ENCODE measurements at places on chromosomes 16 and 17.

DNA sequence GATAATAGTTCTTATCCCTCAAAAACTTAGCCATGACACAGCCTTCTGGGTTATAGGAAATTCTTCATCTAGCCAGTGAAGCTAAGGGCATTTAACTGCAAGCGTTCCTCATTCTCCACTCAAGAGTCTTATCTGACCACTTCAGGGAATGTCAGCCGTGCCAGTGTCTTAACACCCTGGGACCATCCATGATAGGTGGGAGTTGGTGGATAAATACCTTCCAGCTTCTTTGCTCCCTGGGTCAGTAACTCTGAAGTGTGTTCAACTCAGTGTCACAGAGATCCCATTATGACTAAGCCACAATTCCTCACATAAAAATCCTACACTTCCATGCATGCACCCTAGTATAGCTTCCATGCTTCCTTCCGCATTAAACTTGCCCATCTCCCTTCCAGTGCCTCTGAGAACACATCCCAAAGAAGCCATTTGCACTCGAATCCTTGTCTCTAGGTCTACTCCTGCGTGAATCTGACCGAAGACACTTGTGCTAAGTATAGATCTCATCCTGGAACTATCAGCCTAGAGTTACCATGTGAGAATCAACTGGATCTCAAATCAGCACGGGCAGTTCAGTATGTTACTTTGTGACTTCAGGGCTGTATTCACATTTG, 264.3 kb upstream of the MAF start:
- no peak for DNase-seq

DNA sequence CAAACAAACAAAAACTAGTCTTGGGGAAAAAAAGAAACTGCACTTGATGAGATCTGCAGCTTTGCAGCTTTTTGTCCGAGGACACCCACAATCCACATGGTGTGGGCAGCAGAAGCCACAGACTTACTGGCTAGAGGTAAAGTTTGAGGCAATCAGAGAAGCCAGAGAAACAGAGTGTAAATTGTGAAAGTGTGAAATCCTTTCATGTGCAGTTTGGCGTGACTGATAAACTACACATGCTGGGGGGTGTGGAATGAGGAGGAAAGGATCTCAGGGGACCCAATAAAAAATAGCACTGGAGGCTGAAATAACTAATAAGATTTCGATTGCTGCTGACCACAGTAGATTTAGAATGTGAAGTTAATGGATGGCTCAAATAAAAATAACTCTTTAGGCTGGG, 42.4 kb upstream of the HOXB13 start:
- DNase-seq, result no peak

GRCh38 chr16:87486713-87487247, 6.0 kb downstream of the ZCCHC14 start:
- no peak for DNase-seq

DNA sequence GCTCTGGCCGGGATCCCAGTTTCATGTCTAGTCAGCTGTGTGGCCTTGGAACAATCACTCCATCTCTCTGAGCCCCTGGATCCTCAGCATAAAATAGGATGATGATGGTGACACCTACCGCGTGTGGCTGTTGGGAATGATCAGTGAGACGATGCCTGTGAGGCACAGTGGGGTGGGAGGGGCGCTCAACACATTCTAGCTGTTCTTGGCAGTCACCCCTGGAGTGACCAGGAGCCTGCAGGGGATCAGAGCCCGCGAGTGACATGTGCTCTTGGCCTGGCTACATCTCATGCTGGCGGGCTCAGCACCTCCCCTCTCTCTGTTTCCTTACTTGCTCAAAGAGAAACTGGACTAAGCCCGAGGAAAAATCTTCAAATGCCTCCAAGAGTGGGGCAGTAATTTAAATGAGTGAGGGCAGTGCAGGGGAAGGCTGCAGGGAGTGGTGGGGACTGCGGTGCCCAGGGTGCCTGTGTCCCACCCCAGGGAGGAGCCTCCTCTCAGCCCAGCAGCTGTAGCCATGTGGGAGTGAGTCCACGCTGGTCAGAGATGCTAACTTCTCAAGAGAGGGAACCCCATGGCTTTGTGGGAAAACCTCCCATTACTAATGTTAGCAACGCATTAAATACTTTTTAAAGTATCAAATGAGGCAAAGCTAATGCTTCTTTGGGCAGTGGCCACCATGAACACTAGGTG, 23.1 kb upstream of the DOK4 start:
- no peak for DNase-seq

GRCh38 chr17:11178581-11178980, 62.4 kb upstream of the SHISA6 start:
- DNase-seq, result no peak

- no peak for DNase-seq
These were observed 1.2 kb downstream of the G6PC3 start for GRCh38 chr17:44071772-44072171.

GRCh38 chr17:41823580-41823979, 10.8 kb downstream of the FKBP10 start:
- DNase-seq, result no peak

GRCh38 chr17:76004750-76005262, 4.2 kb downstream of the CDK3 start:
- no peak for DNase-seq

DNA sequence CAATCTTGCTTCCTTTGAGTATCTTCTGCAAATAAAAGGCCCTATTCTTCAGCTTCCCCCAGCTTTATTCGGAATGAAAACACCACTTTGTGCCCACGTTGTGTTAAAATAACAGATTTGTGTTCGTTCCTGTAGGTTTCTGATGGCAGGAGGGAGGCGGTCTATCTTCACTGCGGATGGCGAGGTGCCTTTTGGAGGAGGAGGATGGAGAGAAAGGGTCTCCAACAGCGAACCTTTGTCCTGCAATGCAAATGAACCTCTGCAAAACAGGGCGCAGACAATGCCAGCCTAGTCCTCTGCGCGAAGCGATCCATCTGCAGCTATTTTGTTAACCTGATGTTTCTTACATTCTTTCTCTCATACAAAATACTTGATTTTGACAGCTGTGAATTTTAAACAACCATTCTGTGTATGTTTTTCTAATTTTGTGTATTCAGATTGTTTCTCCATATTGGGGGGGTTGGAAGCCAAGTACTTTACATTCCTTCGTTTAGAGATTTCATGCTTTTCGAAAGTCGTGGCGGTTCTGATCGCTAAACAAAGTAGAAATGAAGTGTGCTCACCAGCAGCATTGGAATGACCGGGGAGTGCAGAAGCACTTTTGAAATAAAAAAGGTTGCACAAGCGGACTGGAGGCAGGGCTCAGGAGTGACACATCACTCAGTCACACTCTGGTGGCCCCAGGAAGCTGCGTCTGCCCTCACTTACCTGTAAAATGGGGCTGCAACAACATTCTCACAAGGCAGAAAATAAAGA, 279.0 kb upstream of the IRX5 start:
- no peak for DNase-seq

GRCh38 chr16:30005341-30006094, 5.3 kb downstream of the DOC2A start:
- DNase-seq, result no peak

DNA sequence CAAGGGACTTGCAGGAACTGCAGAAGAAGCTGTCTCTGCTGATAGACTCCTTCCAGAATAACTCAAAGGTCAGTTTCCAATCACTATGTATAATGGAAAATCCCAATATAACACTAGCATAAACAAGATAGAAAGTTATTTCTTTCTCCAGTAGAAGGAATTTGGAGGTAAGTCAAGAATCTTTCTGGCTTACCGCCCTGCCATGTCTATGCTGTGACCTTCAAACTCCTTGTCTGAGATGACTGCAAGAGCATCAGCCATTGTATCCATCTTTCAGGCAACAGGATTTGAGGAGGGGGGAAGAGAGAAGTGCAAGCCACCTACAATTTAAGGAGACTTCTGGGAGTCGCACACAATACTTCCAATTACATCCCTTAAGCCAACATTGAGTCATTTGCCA, 2.7 kb downstream of the LDAF1 start:
- no peak for DNase-seq

- DNase-seq, result no peak
These were observed 10.8 kb downstream of the NMRAL1 start for GRCh38 chr16:4463522-4464163.

- no peak for DNase-seq
These were observed 8.3 kb downstream of the ITGAD start for GRCh38 chr16:31401436-31401835.

DNA sequence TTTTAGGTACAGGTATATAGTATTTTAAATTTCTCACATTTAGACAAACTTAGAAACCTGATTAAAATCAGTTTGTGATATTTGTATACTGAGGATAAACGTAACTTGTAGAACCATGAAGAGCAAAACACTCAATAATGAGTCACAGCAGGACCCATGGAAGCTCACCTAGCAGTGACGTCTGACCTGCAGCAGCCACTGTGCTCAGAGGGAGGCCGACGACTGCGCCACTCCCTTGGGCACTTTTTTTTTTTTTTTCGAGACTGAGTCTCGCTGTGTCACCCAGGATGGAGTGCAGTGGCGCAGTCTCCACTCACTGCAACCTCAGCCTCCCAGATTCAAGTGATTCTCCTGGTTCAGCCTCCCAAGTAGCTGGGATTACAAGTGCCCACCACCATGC, 106.2 kb upstream of the AXIN2 start:
- DNase-seq, result no peak

GRCh38 chr17:55480631-55481315, 30.5 kb downstream of the SMIM36 start:
- DNase-seq, result no peak

- peak; percentile 99 for DNase-seq
These were observed 7.3 kb downstream of the FMNL1 start for GRCh38 chr17:45228763-45229539.

GRCh38 chr17:73888862-73889261, 244.6 kb upstream of the SDK2 start:
- no peak for DNase-seq

GRCh38 chr17:68646626-68647526, 45.7 kb upstream of the FAM20A start:
- DNase-seq, result no peak

GRCh38 chr17:16944334-16945135, 27.4 kb downstream of the TNFRSF13B start:
- no peak for DNase-seq

DNA sequence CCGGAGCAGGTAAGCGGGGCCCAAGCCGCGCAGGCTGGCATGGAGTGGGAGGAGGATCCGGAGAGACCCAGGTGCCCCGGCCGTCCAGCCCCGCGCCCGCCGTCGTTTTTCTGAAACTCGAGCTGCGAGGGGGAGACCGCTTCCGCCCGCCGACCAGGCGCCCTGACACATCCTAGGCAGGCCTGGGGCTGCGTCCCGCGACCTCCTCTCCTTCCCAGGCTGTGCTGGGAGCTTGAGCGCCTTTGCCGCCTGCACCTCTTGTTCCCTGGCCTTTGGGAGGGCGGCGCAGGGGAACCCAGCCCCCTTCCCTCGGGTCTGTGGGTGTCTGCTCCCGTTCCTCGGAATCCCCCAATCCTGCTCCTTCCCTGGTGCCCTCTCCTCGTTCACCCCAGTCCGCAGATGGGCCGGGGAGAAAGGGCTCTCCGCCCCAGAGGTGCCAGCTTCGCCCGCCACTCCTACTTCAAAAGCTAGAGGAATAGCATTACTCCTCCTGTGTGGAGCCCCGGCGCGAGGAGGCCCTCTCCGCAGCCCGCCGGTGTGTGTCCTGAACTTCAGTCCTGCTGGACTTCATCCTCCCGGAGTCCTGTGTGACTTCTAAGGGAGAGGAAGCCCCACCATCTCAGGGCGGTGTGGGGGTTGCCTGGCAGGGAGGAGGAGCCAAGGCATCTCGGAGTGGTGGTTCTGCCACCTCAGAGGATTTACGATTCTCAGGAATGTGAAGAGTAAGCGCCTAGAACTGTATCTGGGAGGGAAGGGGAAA, 1.0 kb downstream of the NHERF1 start:
- peak; percentile 29 for DNase-seq

DNA sequence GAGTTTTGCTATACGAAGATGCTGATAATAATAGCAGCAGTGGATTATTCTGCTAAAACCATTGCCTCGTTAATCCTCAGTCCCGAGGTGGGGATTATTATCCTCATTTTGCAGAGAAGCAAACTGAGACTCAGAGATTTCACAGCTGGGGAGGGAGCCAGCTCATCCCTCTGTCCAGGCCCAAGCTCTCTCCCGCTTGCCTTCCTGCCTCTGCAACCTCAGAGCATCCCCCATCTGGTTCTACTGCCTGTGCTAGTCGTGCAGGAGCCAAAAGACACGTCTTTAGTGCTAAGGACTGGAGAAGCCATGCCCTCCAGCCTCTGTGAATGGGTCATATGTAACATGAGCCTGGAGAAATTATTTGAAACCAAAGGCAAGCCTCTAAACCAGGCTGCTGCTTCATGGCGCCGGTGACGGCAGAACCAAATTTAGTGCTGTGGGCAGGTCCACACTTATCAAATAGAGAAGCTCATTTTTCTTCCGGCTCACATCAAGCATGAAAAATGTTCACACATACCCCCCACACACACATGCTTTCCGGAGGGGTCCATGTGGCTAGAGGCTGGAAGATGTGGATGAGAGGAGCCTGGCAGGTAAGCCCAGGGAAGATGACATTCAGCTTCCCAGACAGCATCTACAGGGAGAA, 13.5 kb downstream of the MAPT start:
- DNase-seq, result no peak

GRCh38 chr16:79639576-79640311, 39.2 kb upstream of the MAF start:
- DNase-seq, result no peak

DNA sequence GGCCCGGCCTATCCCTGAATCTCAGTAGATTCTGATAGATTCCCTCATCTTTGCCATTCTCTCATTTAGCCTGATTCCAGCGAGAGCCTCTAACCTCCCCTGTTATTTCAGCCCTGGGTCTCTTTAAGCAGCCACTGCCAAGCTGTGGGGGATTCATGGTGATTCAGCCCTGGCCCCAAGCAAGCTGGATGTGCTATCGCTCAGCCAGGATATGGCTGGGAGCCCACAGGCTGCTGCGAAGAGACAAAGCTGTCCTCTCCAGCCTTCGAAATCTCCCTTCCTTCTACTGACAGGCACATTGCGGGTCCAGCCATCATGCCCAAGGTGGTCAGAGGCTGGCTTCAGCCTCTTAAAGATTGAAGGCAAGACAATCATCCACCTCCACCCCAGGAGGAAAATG, 394.1 kb downstream of the SOX9 start:
- DNase-seq, result no peak

GRCh38 chr16:47067203-47067602, 76.5 kb downstream of the NETO2 start:
- no peak for DNase-seq

DNA sequence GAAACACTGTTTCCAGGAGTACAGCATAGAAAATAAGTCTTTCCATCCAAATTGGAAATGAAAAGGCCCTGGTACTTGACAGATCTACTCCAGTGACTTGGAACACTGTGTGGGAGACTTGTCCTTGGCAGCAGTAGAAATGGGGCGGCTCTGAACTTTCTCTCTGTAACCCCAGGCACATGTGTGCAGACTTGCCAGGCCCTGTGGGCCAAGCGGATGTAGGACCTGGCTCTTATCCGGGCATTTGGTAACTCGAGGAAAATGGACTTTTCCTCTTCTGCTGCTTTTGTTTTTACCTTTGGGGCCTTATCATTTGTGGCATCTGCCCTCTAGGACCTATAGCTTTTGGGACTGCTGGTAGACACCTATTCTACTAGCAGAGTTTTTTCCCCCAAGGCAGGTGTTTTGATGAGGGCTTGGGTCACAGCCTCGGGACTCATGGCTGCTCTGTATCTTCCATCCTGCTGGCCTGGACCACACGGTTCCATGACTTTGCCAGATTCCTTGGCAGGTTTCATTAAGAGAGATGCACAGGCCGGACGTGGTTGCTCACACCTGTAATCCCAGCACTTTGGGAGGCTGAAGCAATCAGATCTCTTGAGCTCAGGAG, 43.5 kb downstream of the SMPD3 start:
- DNase-seq, result no peak

GRCh38 chr17:2085648-2085949, 30.7 kb downstream of the HIC1 start:
- no peak for DNase-seq

GRCh38 chr17:41404024-41404671, 6.7 kb upstream of the KRT31 start:
- DNase-seq, result no peak
